Right atrium auricular region (tissue), 2 donors: ENCODE measurements at places on chromosomes 2 and 18.

DNA sequence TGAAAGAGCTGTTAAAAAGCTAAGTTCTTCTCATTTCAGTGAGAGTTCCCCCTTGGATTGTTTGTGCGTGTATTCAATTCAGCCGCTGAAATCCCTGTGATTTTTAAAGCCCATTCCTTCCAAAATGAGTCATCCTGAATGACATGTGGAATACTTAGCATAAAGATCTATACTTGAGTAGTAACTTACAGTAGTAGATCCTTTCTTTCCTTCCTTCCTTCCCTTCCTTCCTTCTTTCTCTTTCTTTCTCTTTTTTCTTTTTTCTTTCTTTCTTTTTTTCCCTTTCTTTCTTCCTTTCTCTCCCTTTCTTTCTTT is 18.2 kb upstream of the SOX11 start:
- H3K4me1 ChIP-seq: no peaks in the 10 kb centered on the region
- no peaks in the 10 kb centered on the region for H3K36me3 ChIP-seq
- H3K27me3 ChIP-seq: no peaks in the 10 kb centered on the region
- no peak for DNase-seq
- no peak overlapping the region for H3K4me3 ChIP-seq

GRCh38 chr2:99598441-99598840 is 108.6 kb upstream of the REV1 start:
- DNase-seq: no peak
- H3K4me3 ChIP-seq: no peak overlapping the region
- no peak overlapping the region for H3K27ac ChIP-seq
- no peaks in the 10 kb centered on the region for H3K27me3 ChIP-seq

DNA sequence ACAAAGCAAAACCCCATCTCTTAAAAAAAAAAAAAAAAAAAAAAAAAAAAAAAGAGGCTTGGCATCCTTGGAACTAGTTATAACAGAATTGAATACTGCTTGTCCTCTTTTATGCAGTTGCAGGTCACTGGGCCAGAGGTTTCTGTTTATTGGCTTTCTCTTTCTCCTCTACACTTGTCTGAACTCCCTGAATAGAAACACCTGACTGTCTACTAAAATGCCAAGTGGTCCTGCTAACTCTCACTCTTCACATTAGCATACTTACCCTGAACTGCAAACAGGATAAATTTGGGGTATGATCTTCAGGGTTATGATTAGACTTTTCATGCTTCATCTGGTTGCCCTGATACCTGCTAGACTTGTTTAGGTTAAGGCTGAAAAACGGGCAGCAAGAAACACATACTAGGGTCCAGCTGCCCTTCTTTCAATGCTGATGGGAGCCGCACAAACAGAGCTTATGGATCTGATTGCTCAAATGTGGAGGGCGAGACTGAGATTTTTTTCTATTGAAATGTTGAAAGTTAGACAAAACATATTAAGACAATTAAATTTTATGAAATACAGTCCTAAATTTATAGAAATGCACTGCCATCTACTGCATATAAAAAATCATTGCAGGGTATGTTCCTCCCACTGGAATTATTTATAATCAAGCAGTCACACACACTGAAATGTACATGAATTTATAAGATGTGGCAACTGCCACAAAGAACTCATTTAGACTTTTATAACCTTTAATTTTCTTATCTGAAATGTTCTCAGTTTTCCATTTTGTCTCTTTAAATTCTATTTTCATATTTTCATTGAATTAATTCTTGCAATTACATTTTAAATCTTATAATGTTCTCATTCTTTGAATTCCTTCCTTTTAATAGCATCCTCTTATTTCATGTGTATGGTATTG is 40.8 kb downstream of the GTF3C3 start:
- no peaks in the 10 kb centered on the region for H3K4me1 ChIP-seq
- H3K27ac ChIP-seq: no peak overlapping the region
- DNase-seq: no peak
- H3K4me3 ChIP-seq: no peak overlapping the region
- no peaks in the 10 kb centered on the region for H3K36me3 ChIP-seq

- H3K27ac ChIP-seq: no peak overlapping the region
- DNase-seq: no peak
These were observed 2082.3 kb upstream of the CELF4 start for GRCh38 chr18:39647627-39648534.

- H3K4me3 ChIP-seq: no peak overlapping the region
These were observed 15.8 kb upstream of the COL6A3 start for GRCh38 chr2:237429753-237430152.
